ENCODE measurements at places on chromosomes 2 and 18.

GRCh38 chr2:109340381-109340780, 211.4 kb downstream of the SH3RF3 start:
- DNase-seq, result no peak

DNA sequence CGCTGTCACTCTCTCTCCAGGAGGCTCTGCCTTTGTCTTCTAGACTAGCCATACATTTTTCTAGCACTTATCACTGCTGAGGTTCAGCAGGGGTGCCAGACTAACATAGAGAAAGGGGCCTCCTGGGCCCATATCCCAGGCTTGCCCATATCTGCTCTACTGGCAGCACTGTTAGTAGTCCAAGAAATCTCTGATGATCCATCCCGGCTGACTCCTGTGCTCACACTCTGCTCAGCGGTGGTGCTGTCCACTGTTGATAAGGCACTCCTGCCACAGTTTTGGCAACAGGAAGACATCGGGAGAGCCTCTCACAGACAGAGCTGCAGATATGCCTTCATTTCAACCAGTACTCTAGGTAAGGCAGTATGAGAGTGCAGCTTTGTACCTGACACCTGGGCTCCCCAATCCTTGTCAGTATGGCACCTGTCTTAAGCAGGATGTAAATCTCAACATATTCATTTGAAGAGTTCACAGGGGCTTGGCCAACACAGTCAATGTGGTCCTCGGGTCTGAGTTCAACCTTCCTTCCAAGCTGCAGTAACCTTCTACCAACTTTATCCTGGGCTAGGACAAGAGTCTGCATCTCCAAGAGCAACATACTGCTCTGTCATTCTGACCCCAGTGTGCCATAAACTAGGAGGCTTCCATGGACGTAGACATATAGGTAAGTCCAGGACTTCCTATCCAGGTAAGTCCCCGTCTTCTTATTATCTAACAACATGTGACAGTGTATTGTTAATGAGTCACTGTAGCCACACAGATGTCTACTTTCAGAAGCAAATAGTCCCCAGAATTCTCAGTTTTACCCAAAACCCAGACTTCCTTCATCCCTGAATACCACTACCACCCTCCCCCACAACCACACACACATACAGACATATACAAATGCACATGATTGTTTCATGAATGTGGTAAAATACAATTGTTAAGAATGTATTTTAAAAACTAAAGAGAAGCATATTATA, 16.2 kb downstream of the KLF7 start:
- DNase-seq, result no peak

DNA sequence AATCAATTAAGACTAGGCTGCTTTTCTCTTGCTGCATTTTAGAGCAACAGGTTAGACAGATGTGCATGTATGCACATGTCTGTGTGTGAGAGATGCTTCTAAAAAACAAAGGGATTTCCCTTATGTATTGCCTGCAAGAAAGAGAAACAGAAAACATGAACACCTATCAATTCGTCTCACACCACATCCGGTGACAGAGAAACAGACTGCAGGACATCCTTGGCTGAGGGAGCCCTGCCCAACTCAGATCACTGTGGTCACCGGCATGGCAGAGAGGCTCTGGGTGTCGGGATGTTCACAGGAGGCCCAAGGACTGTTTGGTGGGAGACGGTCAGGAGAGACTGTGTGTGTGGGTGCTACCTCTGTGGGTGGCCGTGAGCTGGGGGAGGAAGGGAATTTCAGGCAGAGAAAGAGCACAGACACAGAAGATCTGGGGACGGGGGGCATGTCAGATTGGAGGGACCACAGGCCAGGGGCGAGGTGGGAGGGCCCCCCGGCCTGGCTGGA, 24.9 kb downstream of the FHL2 start:
- no peak for DNase-seq

GRCh38 chr2:3476321-3476984, 42.9 kb downstream of the ADI1 start:
- DNase-seq, result no peak

DNA sequence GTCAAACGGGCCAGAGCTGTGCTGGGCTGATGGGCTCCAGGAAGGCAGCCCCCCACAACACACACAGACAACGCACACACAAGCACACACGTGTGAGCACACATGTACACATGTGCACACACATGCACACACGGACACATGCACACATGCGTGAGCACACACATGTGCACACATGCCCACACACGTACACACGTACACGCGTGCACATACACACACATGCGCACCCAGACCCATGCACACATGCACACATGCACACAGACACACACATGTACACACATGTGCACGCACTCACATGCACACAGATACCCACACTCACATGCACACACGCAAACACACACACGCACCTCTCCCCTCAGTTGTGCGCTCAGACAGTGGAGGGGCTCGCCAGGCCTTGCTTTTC, 31.2 kb upstream of the HPCAL1 start:
- no peak for DNase-seq

- DNase-seq, result no peak
These were observed 434.9 kb upstream of the ST6GAL2 start for GRCh38 chr2:107320881-107321280.

- no peak for DNase-seq
These were observed 83.2 kb upstream of the UNC80 start for GRCh38 chr2:209688385-209688784.

DNA sequence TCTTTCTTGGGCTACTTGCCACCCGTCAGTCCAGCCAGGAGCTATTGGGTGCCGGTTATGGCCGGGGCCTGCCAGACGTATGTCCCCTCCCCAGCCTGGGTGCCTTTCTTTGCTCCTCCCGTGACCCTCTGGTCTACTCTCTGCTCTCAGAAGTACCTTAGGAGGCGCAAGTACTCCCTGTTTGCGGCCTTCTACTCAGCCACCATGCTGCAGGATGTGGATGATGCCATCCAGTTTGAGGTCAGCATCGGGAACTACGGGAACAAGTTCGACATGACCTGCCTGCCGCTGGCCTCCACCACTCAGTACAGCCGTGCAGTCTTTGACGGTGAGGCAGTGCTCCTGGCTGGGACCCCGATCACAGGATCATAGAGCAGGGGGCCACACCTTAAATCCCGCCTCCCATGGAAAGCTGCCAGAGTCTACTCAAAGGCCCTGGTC, 99.5 kb downstream of the DYSF start:
- DNase-seq, result no peak

DNA sequence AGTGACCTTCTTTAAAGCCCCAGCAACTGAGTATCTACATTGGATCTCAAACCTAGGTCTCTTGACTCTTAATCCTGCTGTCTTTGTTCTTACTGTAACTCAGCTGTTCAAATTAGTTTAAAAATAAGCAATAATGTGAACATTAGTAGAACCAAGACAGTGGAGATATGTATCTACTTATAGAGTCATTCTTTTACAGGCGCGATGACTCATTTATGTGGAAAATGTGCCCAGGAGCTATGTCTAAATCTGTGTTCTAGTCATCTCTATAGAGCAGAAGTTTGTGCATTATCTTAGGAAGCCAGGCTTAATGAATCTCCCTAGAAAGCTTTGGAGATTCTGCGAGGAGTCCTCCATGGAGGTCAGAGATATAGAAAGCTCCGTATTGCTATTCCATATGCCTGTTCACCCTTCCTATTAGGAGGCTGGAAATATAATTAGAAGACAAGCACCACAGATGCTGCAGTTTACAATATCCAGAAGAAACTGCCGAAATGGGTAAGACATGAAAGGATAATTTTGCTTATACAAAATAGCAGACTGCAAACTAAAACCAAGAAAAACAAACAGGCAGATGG, 211.6 kb downstream of the TRIB2 start:
- no peak for DNase-seq

- no peak for DNase-seq
These were observed 44.2 kb upstream of the DNMT3A start for GRCh38 chr2:25385910-25386309.

GRCh38 chr2:181235683-181236459, 221.3 kb upstream of the ITGA4 start:
- DNase-seq, result no peak

GRCh38 chr2:124018890-124019289, 6.2 kb upstream of the CNTNAP5 start:
- no peak for DNase-seq

DNA sequence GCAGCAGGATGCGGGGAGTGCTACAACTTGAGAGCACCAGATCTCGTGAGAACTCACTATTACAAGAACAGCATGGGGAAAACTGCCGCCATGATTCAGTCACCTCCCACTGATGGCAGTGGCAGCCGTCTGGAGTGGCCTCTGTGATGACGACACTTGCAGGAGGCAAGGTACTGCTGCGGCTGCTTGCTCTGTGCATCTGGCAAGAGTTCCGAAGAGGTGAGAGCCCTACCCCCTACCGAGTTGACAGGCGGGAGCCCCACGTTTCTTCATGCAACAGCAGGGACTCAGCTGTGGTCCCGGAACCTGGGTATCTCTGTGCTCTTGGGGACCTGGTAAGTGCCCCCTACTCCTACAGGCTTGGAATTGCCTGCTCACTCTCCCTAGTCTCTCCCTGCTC, 1672.7 kb upstream of the TMEFF2 start:
- DNase-seq, result no peak

GRCh38 chr2:119383410-119384140, 16.8 kb downstream of the DBI start:
- DNase-seq, result no peak

GRCh38 chr18:51668101-51668500, 470.6 kb upstream of the MEX3C start:
- peak; percentile 56 for DNase-seq

DNA sequence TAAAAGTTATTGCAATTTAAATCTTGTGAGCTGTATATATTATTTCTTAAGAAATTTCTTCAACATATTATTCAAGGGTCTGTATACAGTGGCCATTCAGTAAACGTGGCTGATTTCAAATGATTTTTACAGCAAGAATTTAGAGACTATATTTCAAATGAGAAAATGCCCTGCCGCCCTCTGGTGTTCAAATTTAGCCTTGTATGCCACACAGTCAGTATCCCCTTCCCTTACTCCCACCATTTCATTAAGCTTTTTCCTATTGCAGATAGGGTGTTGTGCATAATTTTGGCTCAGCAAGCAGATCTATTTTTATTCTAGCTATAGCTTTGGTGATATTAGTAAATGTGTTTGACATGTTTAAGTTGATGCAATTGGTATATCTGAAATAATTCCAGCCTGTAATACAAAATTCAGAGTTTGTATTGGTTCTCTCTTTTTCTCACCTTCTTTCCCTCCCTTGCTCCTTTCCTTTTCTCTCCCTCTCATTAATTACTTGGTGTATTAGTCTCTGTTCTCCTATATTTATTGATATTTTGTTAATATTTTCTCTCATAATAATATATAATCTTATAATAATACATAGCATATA, 22.8 kb upstream of the SCN7A start:
- no peak for DNase-seq

- DNase-seq, result no peak
These were observed 51.2 kb downstream of the MYO3B start for GRCh38 chr2:170229125-170229524.

- DNase-seq, result no peak
These were observed 8.8 kb downstream of the PASK start for GRCh38 chr2:241140445-241140840.

DNA sequence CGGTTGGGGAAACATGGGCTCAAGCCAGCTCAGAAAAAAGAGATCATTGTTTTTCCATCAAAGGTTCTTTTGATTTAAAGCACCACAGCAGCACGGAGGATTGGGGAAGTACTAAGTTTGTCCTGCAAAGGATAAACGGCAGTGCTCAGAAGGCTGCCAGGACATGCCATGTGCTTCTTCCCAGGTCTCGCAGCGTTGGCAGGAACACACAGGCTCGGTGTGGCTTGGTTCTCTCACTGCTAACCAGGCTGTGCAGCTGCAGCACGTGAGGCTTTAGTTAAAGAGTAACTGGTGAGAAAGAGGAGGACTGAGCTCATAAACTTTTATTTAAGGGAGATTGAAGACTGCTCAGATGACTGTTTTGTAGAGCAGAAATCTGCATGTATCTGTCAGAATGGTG, 264.3 kb downstream of the TSN start:
- DNase-seq, result no peak

GRCh38 chr2:10217489-10218435, 84.9 kb upstream of the HPCAL1 start:
- no peak for DNase-seq

- no peak for DNase-seq
These were observed 124.4 kb downstream of the INHBB start for GRCh38 chr2:120470041-120470965.

DNA sequence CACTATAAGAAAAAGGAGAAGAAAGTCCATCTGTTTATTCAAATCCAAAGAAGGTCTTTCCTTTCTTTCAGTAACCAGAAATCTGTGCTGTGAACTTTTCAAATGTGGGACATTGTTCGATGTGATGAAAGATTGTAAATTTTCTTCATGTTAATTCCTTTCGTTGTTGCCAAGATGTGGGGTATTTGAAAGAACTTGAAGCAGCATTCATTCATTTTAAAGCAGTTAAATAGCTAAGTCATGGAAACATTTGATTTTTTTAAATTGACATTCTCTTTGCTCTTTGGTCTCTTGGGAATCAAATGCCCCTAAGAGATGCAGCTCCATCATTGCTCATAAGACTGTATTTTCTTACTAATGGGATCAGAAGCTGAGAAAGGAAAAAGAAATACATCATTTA, 93.7 kb upstream of the EHBP1 start:
- no peak for DNase-seq

DNA sequence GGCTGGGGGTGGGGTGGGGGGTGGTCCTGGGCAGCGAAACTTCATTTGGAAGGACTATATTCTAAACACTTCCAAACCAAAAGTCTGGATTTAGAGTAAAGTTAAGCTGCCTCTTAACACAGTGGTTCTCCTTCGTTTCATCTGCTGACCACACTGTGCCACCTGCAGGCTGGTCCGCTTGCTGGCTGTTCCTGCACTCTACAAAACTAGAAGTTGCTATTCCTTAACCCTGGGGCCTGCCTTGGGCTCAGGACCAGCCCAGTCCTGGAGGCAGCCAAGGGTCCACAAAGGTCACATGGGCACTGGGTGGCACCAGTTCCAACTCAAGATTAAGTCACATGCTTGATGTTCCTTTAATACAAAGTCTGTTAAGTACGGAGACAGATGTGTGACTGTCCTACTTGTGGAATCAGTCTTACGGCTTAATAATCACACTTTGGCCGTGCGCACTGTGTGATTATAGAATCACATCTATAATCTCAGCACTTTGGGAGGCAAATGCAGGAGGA, 195.4 kb downstream of the FAM210A start:
- no peak for DNase-seq

All from activated CD4-positive, CD25-positive, alpha-beta regulatory T cell treated with anti-CD3 and anti-CD28 coated beads, Interleukin-2, amount 50 U/mL, for 72 hours (primary cell).